ENCODE measurements at places on chromosomes 12 and 14. TPM values are rescaled to one million over a fixed set of nuclear protein-coding genes. Genes with fewer than 3 reads are reported as not detected.
A peak's percentile ranks its signal among the peaks of the same experiment; 100 is the strongest.

GRCh38 chr12:91889059-91889458, 256.6 kb downstream of the BTG1 start:
- no peak for DNase-seq

GRCh38 chr14:23322568-23323517, 1.6 kb downstream of the PABPN1 start:
- DNase-seq = peak; percentile 23

FGF23 gene
- 0.08 TPM for total RNA-seq

DNA sequence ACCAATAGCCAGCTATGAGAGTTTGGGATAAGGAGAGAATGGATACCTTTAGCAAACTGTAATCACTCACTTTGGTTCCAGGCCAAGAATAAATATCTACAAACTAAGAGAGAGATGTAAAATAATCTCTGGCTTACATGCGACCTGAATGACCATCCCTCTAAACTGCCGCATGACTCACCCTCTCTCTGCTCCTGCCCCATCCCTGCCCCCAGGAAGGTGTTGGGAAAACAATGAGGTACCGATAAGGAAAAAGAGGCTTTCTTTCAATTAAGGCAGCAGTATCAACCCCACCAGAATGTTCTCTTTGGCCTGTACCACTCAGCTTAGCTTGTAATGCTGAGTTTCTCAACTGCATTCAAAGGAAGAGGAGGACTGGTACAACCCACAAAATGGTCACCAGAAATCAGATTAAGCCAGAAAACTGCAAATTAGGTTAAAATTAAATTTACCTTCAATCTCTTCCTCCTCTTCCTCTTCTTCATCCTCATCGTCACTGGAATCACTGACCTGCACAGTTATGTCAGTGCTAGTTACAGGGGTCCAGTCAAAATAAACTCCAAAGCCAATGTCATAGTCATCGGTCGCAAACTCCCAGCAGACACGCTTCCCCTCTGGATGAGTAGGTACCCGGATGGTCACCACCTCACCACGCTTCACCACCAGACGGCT, 22.0 kb downstream of the GSTZ1 start:
- DNase-seq = no peak

DNA sequence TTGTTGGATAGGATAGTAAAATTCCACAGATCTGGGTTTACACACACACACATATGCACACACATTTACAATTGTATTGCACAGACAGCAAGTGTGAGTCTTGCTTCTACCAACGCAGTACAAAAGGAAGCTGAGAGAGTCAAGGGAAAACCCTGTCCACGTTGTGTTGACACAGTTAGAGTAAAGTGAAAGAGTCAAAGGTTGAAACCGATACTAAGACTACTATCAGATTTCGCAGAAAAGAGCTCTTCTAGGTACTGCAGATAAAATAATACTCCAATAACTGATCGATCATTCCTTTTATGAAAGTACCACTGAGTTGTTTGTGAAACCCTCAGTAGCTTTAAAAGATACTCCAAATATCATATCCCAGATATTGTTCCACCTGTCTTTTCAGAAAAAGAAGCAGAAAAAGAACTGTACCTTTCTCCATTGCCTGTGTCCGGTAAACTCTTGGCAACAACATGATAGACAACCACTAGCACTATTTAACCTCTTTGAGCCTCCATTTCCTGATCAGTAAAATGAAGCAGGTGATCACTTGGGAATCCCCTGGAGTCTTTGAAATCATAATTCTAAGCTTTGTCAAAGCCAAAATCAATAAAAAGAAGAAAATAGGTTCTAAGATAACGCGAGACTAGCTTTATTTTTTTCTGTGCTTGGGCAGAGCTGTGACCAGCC, 224.6 kb upstream of the FOXN3 start:
- DNase-seq = no peak

DNA sequence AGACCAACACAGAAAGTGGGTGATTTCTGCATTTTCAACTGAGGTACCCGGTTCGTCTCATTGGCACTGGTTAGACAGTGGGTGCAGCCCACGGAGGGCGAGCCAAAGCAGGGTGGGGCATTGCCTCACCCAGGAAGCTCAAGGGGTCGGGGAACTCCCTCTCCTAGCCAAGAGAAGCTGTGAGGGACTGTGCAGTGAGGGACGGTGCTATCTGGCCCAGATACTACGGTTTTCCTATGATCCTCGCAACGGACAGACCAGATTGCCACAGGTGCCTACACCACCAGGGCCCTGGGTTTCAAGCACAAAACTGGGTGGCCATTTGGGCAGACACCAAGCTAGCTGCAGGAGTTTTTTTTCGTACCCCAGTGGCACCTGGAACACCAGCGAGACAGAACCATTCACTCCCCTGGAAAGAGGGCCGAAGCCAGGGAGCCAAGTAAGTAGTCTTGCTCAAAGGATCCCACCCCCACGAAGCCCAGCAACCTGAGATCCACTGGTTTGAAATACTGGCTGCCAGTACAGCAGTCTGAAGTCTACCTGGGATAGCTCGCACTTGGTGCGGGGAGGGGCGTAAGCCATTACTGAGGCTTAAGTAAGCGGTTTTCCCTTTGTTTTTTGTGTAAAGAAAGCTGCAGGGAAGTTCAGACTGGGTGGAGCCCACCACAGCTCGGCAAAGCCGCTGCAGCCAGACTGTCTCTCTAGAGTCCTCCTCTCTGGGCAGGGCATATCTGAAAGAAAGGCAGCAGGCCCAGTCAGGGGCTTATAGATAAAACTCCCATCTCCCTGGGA, 25.5 kb upstream of the NAA30 start:
- no peak for DNase-seq

FOS gene
- 555 TPM for total RNA-seq

DNA sequence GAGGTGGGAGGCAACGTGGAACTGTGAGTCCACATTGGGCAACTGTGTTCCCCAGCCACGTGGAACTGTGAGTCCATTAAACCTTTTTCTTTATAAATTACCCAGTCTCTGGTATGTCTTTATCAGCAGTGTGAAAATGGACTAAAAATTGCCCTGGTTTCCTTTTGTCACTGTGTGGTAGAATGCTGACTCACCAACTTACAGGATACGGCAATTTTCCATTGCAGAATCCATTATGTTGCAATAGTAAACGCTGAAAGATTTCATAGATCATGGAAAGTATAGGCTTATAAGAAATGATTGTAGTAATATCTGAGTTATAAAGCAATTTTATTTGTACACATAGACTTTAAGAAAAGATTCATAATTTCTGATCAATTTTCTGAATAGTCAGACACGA, 93.0 kb downstream of the GTF2A1 start:
- no peak for DNase-seq

DNA sequence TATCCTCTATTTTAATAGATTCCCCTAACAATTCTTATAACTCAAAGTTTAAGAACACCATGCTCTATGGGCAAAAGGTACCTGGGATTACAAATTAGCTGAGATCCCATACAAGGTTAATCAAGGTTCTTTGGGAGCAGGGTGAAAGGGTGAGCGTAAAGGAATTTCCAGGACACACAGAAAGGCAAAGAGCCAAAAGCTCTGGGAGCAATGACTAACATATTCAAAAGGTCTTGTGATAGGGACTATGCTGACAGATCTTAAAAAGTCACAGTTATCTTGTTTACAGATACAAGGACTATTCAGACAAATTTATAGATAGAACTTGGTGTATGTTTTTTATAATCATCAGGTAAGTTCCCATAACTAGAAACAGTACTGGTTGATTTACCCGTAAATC, 19.5 kb upstream of the PPFIBP1 start:
- no peak for DNase-seq

DNA sequence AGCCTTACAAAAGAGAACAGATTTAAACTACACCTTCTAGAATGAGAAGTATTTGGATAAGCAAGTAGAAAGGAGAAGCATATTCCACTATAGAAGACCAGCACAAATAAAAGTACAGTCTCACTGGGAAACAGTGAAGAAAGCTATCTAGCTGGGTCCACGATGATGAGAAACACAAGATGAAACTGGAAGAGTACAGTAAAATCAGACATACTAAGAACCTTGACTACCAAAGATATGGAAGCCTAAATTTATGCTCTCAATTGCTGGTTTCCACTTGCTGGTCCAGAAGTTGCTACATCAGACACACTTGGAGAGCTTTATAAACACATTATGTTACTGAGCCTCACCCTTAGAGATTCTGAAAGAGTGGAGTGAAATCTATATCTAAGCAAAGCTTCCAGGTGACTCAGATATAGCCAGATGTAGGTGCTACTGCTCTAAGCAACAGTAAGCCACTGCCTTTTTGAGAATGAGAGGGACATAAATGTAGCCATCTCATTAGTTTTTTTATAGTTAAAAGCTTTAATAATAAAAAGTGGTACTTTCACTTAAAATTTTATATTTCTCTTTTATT, 96.3 kb upstream of the BBS10 start:
- no peak for DNase-seq

TTC9 gene
- total RNA-seq = 2.2 TPM

GRCh38 chr12:132162508-132163031, 18.3 kb downstream of the NOC4L start:
- no peak for DNase-seq

GRCh38 chr14:65937079-65937959, 524.8 kb downstream of the FUT8 start:
- no peak for DNase-seq

DNA sequence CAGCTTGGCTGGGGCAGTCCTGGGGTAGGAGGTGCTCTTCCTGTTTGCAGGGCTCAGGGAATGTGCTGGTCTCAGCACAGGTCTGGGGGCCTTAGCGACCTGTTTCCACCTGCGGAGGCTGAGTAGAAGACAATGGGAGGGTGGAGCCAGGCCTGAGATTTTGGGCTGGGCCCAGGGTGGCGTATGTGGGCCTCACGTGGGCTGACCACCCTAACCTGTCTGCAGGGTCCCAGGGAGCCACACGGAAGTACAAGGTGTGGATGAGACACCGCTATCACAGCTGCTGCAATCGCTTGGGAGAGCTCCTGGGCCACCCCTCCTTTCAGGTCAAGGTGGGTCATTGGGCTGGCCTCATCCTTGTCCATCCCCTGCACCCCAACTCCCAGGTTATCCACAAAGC, 1.1 kb downstream of the NOC4L start:
- DNase-seq = no peak

TMEM30B gene
- total RNA-seq = 3.7 TPM

ACSS3 gene
- 20.3 TPM for total RNA-seq

DNA sequence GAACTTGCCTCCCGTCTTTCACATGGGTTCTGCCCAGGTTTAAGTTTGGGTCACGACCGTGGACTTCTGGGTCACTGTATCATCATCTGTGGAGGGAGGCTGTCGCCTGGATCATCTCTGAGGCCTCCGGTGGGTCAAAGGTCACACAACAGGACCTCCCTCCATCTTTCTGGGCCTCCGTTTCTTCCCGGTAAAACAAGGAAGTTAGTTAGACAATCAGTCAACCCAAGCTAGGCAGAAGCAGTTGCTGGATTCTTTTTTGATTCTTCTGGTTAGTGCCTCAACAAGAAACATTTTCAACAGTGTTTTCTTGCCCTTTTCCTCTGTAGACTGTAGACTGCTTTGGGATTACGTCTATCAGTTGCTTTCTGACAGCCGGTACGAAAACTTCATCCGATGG, 186.6 kb upstream of the BCL2L14 start:
- DNase-seq = no peak

DNA sequence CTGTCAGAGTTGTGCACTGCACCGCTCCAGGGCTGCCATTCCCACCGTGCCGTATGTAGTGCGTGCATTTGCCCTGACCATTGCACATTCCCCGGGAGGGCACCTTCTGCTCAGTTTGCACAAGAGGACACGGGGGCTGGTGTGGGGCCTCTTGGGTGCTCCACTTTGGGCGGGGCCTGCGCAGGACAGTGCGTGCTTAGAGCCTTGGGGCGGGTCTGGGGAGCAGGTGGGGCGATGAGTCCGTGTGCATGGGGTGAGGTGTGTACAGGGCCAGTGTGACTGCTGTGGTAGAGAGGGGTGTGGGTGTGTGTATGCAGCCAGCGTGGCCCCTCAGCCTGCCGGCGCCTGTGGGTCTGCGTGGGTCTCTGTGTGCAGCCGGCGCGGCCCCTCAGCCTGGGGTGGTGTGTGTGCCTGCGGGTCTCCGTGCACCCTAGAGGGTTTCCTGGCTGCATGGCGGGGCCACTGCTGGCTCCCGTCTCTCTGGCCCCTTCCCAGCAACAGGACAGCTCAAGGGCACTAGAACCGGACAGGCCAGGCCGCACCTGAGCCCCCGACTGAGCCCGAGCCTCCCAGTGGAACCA, 31.9 kb downstream of the FBRSL1 start:
- DNase-seq = no peak

DNA sequence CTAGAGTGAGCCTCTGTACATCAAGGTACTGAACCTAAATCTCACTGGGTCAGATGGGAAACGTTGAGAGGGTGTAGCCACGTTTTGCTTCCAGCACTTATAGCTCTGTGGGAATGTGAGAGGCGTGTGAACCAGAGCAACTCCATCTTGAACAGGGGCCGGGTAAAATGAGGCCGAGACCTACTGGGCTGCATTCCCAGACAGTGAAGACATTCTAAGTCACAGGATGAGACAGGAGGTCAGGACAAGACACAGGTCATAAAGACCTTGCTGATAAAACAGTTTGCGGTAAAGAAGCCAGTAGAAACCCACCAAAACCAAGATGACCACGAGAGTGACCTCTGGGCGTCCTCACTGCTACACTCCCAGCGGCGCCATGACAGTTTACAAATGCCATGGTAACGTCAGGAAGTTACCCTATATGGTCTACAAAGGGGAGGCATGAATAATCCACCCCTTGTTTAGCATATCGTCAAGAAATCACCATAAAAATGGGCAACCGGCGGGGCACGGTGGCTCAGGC, 63.4 kb upstream of the NCOR2 start:
- no peak for DNase-seq

DNA sequence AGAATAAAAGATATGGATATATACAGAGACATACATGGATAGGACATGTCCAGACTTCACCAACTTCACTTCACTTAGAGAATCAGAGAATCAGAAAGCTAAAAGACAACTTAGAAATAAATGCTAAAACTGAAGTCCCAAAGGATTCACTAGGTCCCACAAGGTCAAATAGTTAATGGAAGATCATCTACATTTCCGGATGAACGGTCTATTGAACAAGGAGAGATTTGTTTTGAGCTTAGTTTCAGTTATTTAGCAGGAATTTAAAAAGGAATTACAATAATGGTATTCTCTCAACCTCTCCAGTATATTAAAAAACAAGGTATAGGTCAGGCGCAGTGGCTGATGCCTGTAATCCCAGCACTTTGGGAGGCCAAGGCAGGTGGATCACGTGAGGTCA, 187.0 kb downstream of the MED13L start:
- no peak for DNase-seq

STXBP6 gene
- total RNA-seq = 13.5 TPM

- DNase-seq = peak; percentile 62
Observed at GRCh38 chr12:53005215-53005985, 856 bp upstream of the EIF4B start.

KLHDC1 gene
- 9.4 TPM for total RNA-seq

Measured in right atrium auricular region (tissue), 2 donors.